Fibroblast of mammary gland (primary cell): ENCODE measurements at places on chromosomes 11 and 22.

- no peak for DNase-seq
Observed at GRCh38 chr11:47225552-47226400, 11.0 kb downstream of the DDB2 start.

GRCh38 chr22:41596776-41597634 lies 7.4 kb upstream of the PMM1 start:
- peak; percentile 53 for DNase-seq

- DNase-seq = no peak
Observed at GRCh38 chr11:16126362-16126761, 230.0 kb downstream of the SOX6 start.

GRCh38 chr11:36073411-36074203 lies 129.7 kb downstream of the LDLRAD3 start:
- peak; percentile 85 for DNase-seq

DNA sequence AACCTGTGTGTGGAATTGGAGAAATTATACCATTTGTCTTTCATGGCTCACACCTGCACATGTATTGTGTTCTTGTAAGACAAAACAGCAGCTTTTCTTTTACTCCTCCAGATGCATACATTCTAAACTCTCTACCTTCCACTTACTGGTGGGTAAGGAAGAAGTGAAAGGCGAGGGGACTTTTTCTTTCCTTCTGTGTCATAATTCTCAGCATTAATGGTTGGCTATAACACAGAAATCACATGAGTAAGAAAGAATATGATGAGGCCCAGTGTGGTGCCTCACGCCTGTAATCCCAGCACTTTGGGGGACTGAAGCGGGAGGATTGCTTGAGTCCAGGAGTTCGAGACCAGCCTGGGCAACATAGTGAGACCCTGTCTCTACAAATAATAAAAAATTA lies 57.8 kb upstream of the SHANK2 start:
- DNase-seq = no peak

DNA sequence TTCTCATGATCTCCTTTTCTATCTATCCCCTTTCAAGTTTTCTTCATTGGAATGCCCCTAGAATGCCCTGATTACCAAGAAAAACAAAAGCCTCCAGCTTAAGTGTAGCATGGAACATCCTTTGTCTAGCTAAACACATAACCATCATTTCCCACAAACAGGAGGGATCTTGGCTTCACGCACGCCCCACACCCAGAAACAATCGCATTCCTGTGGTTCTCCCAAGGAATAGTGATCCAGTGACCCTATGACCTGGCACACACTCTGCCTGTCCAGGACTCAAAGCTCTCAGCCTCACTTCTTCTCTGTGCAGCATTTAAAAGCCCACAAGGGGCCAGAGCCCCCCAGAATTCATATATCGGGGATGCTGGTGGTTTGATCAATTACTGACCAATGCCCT lies 9.3 kb upstream of the POU2AF1 start:
- no peak for DNase-seq

- no peak for DNase-seq
Observed at GRCh38 chr22:32788904-32789624, 12.4 kb upstream of the TIMP3 start.

GRCh38 chr11:117199053-117199915 lies at the start of gene TAGLN:
TAGLN (plus strand) TSS chr11:117199370; CDS start chr11:117203014, 3,644 bp downstream.
- peak; percentile 72 for DNase-seq

- no peak for DNase-seq
Observed at GRCh38 chr11:65125197-65126056, 3.3 kb downstream of the MRPL49 start.

- no peak for DNase-seq
Observed at GRCh38 chr22:47171441-47172221, 409.2 kb downstream of the TBC1D22A start.

DNA sequence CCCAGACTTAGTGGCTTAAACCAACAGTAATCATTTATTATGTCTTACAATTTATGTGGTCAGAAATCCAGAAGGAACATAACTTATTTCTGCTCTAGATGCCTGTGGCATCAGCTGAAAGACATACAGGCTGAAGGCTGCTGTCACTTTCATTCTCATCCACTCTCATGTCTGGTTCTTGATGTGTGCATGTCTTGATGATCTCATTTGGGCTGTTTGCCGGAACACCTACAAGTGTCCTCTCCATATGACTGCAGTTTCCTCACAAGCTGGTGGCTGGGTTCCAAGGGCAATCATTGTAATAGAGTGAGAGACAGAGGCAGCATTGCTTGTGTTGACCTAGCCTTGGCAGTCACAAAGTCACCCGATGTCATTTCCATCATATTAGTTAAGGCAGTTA lies 1375.9 kb upstream of the RAG2 start:
- DNase-seq = no peak

- peak; percentile 30 for DNase-seq
Observed at GRCh38 chr22:44309647-44310046, 3.1 kb downstream of the SHISAL1 start.

DNA sequence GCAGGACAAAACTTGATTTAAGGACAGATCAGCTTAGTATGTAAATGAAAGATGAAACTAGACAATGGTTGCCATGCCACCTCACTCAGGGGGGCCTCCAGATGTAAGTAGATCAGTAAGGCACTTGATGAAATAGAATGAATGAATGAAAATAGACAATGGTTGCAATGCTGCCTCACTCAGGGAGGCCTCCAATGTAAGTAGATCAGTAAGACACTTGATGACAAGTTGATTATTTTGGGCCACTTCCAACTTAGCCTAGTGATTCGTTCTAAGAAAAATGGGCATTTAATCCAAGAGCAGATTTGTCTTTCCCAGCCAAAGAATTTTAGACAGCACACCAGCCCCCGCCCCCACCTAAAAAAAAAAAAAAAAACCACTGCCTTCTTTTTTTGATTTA lies 19.2 kb upstream of the SLC5A12 start:
- peak; percentile 86 for DNase-seq
